Stimulated activated CD4-positive, alpha-beta T cell treated with anti-CD3 and anti-CD28 coated beads, TNF-alpha, amount 100 ng/mL, for 1 hour (primary cell): ENCODE measurements at places on chromosomes 7 and 10.

DNA sequence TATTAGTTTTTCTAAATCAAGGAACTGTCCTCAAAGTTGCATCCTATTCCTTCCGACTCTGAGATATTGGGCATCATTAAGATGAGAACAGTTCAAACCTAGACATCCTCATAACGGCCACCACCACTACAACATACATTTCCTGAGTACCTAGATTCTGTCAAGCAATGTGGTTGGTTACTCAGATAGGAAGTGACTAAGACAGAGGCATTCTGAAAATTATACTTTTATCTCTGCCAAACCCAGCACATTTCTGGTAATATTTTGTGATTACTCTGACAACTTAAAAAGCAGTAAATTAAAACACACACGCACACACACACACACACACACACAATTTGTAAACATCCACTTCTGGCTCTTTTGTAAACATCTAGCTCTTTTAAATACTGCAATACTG is 291.2 kb upstream of the MEOX2 start:
- no peak for DNase-seq

DNA sequence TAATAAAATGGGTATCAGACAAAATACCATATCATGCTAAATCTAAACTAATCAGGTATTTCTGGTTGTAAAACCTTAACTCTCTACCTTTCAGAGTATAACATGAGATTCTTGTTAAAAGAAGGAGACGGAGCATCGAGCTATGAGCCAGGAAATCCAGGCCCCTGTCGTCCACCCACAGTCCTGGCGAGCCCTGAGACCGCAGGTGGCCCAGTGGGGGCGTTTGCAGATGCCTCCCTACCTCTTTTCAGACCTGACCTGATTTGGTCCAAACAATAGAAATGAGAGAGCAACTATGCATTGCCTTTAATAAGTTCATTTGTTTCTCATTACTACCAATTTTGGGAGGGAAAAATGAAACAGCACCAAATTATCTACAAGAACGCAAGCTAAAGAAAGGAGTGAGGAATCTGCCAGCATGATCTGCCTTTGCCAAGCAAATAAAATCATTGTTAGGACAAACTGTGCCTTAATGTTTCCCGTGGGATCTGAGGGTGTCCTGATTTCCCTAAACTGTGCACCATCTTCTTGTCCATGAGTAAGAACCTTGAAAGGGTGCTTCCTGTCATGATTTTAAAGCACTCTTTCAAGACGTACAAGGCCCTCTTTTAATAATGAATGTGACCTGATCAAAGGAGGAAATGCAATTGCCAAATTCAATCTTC is 166.7 kb downstream of the TCERG1L start:
- no peak for DNase-seq

DNA sequence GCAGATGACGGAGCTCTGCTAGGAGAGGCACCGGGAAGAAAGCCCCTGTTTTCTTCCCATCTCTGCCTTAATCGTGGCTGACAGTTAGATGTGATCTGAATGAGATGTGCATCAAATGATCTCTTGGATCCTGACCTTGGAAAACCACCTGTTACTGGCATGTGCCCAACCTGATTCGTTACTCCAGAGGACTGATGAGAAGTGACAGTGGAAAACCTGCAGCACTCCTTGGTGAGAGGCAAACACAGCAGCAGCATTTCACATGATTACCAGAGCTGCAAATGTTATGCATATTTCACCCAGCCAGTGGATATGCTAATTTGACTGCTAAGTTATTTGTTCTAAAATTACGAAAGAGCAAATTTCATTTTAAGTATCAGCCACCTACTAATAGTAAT is 95.3 kb downstream of the PTPRN2 start:
- DNase-seq: no peak

DNA sequence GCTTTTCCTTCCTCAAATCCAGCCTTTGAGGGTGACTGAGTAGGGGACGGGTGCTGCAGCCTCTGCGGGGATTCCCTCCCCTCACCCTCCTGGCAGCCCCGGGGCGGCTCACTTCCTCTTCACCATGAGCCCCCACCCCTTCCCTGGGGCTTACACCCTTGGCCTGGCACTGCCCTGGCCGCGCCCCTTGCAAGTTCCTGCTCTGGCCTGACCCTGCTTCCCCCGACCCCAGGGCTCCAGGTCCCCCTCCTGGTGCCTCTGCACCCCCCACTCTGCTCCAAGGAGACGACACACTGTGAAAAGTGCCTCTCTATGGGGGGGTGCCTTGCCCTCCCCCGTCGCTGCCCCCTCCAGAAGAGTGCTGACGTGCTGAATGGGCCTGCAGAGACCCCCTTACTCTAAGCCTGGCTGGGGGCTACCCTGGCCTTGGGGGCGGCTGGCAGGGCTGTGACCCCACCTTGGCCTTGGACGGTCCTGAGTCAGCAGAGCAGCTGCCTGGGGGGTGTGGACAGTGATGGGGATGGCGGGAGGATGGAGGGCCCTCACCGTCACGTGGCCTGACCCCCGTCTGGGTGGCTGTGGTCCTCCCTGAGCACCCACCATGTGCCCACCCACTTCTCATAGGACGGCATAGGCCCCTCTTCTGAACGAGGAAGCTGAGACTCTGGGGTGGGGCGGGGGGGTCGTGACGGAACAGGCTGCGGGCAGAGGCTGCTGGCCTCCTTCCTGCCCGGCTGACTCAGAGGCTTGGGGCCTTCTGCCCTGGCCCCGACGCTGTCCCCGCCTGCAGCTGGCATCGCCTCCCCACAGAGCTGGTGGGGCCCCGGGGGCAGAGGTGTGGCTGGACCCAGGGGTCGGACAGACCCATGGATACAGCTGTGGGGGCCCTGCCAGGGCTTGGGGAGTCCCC is 9.8 kb downstream of the LFNG start:
- DNase-seq: no peak

- DNase-seq: no peak
These were observed 24.0 kb downstream of the MAD1L1 start for GRCh38 chr7:2208712-2209111.

DNA sequence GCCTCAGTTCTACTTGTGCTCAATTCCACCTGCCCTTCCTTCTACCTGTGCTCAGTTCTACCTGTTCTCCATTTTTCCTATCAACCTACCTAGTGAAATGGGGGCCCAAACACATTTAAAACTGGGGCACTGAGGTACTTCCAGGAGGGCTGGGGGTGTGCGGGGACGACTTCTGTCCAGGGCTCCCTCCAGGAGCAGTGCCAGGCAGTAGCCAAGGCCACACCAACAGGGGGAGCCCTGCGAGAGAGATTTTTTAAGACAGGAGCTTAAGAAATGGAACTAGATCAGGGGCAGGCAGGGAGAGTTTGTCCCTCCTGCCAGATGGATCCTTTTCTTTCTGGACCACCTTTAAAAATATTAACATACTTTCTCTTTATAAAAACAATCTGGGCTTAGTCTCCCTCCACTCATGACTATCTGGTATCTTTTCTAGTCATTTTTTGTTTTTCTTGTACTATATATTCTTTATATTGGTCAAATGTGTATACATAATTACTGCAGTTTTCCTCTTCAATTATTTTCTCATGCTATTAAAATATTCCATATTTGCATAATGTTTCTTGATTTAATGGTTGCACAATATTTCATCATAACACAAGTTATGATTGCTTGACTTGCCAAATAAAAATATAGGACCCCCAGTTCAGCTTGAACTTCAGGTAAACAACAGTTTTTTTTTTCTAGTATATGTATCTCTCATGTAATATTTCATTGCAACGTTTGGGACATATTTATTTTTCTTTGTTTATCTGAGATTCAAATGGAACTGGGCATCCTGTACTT is 47.3 kb upstream of the INSYN2A start:
- DNase-seq: no peak

DNA sequence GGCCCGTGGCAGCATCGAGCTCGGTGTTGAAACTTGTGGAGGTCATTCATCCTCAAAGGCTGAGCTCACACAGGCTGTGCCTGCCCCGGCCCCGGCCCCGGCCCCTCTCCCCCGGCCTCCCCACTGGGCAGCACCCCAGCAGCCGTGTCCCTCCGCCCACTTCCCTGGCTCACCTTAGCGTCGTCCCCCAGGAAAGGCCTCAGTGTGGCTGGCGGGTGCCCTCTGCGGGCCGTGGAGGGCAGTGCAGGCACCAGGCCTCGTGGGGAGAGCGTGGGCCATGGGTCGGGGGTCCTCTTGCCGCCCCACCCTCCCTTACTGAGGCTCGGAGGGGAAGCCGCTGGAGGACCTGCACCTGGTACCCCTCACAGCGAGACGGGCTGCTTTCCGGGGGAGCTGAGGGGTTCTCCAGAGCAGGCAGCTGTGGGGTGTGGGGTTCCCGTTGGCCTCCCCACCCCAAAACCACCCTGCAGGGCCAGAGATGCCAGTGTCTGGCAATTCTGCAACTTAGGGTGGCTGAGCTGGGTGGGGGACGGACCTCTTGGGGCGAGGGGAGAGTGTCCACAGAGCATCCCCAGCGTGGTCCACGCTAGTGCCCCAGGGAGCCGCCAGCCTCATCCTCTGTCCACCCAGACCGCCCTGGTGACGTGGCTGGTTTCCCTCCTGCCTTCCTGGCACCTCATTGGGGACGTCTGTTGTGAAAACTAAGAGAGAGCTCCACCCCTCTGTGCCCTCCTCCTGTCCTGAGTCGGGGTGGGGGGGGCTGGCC is 44.2 kb upstream of the DPYSL4 start:
- DNase-seq: no peak

- no peak for DNase-seq
These were observed 32.1 kb downstream of the HIF1AN start for GRCh38 chr10:100567826-100568225.

DNA sequence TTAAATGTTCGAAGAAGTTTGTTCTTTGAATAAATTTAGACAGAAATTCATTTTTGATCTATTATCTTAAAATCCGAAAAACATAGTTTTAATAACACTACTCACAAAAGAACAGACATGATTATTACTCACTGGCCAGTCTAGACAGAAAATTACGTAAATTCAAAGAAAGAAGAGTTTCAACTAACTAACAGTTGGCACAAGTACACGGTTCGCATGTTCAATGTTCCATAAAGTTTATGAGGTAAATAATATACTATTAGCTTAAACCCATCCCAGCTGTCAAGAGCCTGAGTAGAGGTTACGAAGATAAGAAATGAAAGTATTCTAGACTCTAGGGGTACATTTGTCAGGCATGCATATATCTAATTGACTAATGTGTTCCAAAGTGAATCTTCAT is 151.8 kb upstream of the ASAH2 start:
- DNase-seq: no peak

- DNase-seq: no peak
These were observed 38.2 kb downstream of the CCDC71L start for GRCh38 chr7:106622654-106623314.

GRCh38 chr7:135685306-135686084 is 23.2 kb downstream of the STMP1 start:
- DNase-seq: no peak

DNA sequence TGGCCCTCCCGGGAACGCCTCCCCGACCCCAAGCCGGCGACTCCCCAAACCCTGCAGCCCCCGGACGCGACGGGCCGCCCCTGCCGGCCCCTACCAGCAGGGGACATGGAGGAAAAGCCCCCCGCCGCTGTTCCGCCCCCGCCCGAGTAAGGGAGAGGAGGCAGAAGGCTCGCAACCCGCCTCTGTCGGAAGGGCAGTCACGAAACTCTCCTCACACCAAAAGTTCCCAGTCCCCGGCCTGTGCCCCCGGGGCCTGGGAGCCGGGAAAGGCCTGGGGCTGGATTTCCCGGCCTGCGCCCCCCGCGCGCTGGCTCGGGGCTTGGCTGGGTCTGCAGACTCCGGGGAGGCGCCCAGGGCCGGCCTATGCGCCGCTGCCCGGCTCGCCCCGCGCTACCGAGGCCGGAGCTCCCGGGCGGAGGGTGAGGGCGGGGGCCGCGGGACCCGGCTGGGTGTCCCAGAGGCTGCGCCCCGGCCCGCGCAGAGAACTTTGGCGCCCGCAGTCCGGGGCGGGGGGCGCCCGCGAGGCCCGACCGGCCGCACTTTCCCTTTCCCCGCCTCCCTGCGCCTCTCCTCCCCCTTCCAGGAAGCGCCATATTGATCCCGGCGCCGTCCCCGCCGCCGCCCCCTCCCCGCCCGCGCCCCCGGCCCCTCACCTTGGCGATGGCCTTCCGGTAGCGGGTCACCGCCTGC is 728 bp downstream of the PARD3 start:
- DNase-seq: no peak

DNA sequence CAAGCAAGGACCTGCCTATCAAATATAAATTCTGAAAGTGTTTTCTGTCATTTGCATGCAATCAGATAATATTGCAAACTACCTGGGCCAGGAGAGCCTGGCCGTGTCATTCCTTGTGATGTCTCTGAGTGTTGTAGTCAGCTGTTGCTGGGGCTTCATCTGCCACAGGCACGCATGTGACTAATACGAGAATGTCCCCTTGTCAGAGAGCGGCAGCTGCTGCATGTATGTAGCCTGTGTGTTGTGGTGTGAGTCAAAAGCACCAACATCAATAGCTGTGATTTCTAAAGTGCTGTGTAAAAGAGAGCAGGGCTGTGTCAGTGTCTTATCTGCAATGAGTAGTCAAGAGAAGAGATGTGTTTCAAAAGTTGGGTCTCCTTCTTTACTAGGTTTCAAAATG is 155.4 kb downstream of the POU6F2 start:
- no peak for DNase-seq

DNA sequence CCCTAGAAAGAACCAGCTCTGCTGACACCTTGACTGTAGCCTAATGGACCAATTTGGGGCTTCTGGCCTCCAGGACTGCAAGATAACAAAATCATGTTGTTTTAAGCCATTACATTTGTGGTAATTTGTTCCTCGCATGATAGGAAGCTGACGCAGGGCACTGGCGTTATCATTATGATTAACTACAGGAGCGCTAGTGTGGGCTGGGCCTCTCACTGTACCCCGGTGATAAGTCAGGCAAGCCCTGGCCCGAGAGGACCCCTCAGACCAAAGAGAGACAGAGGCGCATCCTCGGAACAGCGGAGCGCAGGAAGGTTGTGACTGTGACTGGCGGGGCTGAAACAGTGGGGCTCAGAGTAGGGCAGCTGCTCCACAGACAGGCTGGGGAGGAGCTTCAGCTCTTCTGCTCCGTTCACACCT is 150.3 kb upstream of the CHST15 start:
- no peak for DNase-seq

DNA sequence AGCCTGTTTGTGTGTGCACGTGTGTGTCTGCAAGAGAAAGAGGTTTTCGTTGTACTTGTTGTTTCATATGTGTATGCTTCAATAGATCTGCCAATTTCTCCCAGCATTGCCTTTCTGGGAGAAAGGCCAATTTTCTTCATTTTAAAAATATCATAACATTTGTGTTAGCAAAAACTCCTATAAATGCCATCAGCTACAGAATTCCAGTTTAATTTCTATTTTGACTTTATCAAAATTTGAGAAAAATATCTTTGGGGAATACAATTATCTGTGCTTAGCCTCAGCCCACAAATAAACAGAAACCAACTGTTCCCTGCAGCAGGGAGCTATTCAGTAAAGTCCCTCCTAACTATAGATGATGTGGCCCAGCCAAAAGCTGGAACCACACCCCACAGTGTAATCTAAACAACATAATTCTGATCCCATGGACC is 68.3 kb upstream of the MGMT start:
- DNase-seq: no peak

GRCh38 chr10:1382711-1383110 is 326.5 kb downstream of the WDR37 start:
- DNase-seq: no peak
